NCI-H1930 (cell line): ENCODE measurements at places on chromosomes 4 and X.

GRCh38 chr4:72286185-72286584, 254.4 kb downstream of the NPFFR2 start:
- no peak for DNase-seq

GRCh38 chrX:22689290-22689689, 310.5 kb upstream of the DDX53 start:
- no peak for DNase-seq

DNA sequence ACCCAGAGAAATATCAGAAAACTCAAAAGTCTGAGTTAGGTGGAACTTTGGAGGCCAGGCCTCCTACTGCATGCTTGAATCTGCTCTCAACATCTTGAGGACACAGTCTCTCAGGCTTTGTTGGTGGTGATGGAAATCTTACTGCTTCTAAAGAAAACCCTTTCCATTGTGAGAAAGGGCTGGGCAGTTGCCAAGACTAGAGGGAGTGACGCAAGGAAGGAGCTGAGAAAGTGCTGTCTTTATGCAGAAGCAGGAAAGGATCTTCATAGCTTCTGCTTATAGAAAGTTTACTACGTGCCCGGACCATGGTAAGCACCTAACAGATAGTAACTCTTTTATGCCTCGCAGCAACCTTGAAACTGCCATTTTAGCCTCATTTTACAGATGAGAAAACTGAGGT, 2.4 kb upstream of the CRMP1 start:
- no peak for DNase-seq

GRCh38 chrX:39194673-39195072, 393.4 kb downstream of the MID1IP1 start:
- DNase-seq, result no peak

DNA sequence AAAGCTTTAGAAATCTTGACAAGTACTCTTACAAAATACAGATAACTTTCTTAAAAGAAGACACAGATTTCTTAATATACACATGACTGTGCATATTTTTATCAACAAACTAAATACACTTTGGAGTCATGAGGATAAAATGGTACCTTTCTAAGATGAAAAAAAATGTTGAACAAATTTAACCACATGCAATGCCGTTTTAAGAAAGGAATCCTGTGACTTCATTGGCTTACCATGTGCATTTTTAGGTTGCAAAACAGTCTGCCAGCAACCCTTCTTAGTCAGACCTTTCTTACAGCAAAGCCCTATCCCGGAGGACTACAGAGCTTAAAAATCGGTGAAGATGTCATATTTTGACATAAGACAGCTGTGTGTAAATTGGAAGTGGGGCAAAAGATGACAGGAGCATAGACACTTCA, 51.7 kb downstream of the GASK1B start:
- DNase-seq, result no peak

- DNase-seq, result no peak
Observed at GRCh38 chrX:132092439-132093065, 35.3 kb downstream of the FRMD7 start.

- no peak for DNase-seq
Observed at GRCh38 chr4:133972586-133972985, 229.0 kb downstream of the PABPC4L start.

DNA sequence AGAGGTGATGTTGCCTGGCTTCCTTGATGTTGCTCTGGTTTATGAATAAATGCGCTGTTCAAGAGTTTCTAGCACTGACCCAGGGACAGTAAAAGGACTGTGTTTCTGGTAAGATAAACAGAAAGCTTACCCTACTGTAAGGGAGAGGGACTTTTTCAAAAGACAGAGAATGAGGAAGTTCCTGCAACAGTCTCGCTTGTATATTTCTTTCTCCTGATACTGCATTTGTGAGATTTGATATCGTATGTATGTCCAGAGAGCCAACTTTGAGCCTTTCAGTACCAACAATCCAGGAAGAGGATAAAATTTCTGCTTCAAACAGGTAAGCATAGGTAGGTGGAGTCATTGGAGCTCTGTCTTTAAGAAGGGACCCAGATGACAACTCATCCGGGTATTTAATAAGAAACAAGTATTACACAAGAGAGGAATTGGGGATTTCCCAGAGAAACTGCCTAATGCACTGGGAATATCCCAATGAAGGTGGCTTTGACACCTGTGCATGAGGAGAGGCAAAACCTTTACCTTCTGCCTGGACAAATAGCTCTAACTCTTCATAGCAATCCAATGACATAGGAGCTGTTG, 773 bp downstream of the DAPP1 start:
- no peak for DNase-seq

- DNase-seq, result no peak
Observed at GRCh38 chrX:49879656-49880277, 483 bp downstream of the USP27X start.

DNA sequence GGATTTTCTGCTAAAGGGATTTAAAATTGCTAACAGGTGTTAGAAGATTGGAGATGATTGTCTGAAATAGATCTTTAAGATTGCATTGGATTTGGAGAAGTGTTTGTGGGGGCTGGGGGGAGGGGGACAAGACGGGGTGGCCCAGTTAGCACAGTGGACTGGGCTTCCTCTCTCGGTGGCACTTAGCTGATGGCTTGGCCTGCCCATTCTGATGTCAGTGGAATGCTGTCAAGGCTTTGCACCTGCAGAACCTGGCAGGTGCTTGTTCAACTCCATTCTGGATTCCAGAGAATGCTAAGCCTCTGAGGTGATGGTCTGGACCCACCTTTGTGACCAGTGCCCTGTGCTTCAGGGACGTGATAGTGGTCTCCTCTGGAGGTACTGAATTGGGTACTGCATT, 43.7 kb downstream of the ADD1 start:
- no peak for DNase-seq

GRCh38 chr4:41360921-41361793, 104.4 kb downstream of the UCHL1 start:
- no peak for DNase-seq

DNA sequence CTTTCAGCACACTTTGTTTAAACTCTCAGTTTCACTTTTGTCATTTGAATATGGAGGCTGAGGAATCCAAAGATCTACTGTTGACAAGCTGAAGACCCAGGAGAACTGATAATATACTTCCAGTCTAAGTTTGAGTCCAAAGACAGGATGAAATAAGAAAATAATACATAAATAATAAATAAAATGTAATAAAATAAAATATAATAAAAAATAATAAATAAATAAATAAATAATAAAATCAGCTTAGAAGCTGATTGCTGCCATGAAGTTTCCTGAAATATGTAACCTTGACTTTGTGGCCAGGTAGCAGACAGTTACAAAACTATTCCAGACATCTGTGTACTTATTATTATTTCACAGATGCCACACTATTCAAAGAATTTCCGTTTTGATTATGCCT, 55.0 kb downstream of the NPY2R start:
- no peak for DNase-seq

- DNase-seq, result no peak
Observed at GRCh38 chr4:81352446-81352835, 119.3 kb downstream of the RASGEF1B start.

- DNase-seq, result no peak
Observed at GRCh38 chrX:10892621-10893225, 218.4 kb upstream of the HCCS start.

- no peak for DNase-seq
Observed at GRCh38 chr4:184355111-184355604, 119.2 kb downstream of the IRF2 start.

GRCh38 chr4:139986106-139986505, 167.9 kb downstream of the MAML3 start:
- DNase-seq, result no peak

DNA sequence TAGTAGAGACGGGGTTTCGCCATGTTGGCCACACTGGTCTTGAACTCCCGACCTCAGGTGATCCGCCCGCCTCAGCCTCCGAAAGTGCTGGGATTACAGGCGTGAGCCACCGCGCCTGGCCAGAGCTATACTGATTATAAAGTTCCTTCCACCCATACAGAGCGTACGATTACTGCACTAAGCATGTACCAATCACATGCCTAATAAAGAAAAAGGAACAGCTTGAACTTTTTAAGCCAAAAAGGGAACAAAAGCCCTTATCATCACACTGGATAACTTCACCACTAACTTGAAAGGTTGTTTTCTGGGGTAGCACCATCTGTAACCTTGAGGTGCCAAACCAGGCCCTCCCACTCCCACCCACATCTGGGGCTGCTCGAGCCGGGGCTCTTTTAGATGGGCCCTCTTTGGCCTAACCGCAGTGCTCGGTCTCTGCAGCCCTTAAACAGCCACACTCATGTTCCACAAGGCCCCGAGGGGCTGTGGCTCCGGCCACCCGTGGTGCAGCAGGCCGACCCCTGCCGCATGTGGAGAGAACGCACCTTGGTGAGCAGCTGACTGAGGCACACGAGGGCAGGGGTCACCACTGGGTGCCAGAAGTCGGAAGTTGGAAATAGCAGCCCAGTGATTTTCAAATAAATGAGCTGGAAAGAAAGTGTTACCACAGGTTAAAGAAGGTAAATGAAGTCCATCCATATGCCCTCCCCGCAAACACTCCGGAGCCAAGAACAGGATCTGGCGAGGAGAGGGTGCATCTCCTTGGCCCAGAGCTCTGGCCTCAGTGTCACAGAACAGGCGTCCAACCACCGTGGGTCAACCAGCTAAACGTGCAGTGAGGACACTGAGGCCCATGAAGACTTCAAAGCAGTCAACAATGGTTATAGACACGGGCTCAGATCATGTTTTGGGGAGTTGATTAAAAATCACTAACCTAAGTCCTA, 18.4 kb downstream of the NOP14 start:
- DNase-seq, result no peak

- DNase-seq, result no peak
Observed at GRCh38 chrX:5632887-5633286, 595.8 kb downstream of the NLGN4X start.

DNA sequence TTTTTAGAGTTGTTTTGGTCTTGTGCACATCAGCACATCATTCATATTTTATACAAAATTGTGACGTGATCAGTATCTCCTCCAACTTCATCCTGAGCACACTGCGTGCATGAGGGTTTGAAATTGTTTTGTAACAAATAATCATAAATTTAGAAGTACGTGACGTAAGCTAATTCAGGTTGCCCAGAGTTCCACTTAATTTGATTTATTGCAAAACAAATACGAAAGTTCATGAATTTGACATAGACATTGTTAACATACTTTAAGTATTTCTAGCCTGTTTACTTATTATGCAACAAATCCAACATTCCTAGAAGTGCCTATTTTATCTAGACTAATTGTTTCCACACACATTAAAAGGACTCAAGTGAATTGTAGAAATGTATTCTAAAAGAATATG, 48.3 kb downstream of the MAP7D3 start:
- no peak for DNase-seq

- DNase-seq, result no peak
Observed at GRCh38 chrX:41435708-41436107, 11.4 kb upstream of the NYX start.

DNA sequence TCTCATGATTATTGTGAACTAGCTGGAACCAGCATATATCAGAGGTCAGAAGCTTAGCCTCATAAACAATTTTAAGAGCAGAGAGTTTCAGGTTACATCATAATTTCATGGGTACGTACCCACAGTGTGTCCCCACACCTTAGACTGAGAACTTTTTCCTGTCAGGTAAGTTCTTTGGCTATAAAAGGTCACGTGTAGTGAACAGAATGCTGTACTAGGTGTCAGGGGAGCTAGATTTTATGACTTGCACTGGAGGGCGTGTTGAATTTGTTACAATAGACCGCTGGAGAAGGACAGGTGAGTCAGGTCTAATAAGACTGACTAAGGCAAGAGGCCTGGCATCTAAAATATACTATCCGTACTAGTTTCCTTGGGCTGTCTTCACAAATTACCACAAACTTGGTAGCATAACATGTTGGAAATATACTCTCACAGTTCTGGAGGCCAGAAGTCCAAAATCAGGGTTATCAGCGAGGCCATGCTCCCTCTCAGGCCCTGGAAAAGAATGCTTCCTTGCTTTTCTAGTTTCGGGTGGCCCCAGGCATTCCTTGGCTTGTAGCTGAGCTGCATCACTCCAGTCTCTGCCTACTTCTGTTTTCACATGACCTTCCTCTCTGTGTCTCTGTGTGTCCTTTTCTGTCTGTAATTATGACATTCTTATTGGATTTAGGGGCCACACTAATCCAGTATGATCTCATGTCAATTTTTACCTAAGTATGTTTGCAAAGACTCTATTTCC, 512.0 kb upstream of the NR3C2 start:
- no peak for DNase-seq

GRCh38 chr4:1360423-1361283, 13.6 kb downstream of the UVSSA start:
- no peak for DNase-seq

- DNase-seq, result no peak
Observed at GRCh38 chrX:148854306-148854705, 353.9 kb downstream of the AFF2 start.

GRCh38 chr4:127849505-127850234, 31.0 kb upstream of the PLK4 start:
- no peak for DNase-seq

- no peak for DNase-seq
Observed at GRCh38 chrX:110395877-110396276, 37.2 kb downstream of the RTL9 start.

DNA sequence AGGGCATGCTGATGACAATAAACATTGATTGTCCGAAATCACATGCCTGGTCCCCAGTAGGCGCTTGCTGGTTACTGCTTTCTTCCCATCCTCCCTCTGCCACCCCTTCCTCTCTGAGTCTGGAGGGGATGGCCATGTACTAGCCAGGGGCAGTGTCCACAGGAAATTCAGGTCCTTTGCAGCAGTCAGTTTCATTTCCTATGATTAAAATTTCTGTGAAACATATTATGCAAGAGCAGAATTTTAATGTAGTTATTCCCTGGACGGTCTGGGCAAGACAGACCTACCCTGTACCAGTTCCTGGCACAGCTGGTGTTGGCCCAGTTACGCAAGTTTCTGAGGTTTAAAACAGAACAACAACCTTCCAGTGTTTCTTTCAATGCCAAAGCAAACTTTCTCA, 28.2 kb upstream of the TLR2 start:
- DNase-seq, result no peak

GRCh38 chrX:41333003-41333743, 789 bp upstream of the DDX3X start:
- peak; percentile 88 for DNase-seq

GRCh38 chr4:87933337-87933736, 42.2 kb upstream of the SPP1 start:
- no peak for DNase-seq

GRCh38 chr4:73897380-73898136, 28.4 kb downstream of the CXCL1 start:
- no peak for DNase-seq
